ENCODE measurements at places on chromosomes 1 and 21.

DNA sequence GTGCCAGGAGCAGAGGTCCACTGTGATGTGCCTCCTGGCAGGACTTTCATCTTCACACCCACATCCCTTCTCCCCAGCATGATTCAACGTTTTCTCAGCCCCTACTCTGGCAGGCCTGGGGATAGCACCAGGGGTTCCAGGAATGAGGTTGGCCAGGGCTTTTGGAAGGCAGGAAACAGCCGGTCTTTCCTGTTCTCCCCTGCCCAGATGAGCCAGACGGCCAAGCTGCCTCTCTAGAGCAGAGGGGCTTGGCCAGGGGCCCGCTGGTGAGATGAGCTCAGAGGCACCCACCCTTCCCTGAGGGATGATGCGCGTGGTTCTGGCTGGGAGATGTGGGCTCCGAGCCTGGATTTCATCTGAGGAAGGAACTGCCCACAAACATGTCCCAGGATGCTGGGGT lies 4.3 kb upstream of the MFAP2 start:
- peak; percentile 74 for DNase-seq

DNA sequence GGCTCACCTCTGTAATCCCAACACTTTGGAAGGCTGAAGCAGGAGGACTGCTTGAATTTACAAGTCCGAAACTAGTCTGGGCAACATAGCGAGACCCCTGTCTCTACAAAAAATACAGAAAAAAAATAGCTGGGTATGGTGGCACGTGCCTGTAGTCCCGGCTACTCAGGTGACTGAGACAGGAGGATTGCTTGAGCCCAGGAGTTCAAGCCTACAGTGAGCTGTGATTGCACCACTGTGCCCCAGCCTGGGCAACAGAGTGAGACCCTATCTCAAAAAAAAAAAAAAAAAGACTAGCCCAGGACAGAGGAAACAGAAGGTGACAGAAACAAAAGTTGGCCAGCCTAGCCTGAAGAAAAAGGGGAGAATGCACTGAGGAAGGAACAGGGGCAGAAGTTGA lies 21.2 kb downstream of the ARMH1 start:
- no peak for DNase-seq

- DNase-seq, result no peak
Observed at GRCh38 chr1:117286562-117286961, 75.8 kb upstream of the VTCN1 start.

- no peak for DNase-seq
Observed at GRCh38 chr1:109137958-109138357, 24.0 kb downstream of the ELAPOR1 start.

DNA sequence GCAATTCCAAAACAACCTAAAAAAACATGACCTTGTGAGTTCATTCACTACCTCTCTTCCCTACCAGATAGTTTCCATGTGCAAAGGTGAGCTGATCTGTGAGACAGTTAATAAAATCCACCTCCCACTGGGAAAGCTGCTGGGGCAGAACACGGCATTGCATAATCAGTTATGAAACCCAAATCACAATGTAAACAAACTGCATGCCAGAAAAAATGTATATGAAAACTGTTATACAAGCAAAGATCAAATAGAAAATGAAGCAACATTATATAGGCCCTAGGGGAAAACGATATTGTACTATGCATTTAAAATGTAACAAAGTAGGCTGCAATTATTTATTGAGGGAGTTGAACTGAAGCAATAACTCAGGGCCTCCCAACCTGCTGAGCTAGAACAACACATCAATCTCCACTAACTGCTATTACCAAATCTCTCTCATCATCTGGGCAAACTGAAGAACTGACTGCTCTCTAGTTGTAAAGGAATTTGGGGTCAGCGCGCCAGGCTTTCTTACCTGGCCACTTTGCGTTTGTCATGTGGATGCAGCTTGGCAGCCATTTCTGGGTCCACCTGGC lies 31.0 kb downstream of the TRIT1 start:
- no peak for DNase-seq

DNA sequence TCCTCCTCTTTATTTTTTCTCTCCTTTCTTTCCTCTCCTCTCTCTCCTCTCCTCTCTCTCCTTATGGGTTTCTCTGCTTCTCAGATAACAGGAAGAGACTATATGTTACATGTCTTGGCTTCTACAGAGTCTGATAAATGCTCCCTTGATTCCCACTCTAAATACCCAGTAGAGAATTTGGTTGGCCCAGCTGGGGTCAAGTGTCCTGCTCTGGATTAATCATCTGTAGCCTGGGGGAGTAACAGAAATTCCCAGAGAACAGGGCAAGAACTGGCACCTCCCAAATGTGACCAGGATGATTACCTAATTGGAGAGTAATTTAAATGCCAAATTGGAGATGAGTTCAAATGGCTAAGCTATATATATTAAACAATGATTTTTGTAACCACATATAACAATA lies 146.1 kb upstream of the LMO4 start:
- DNase-seq, result no peak

DNA sequence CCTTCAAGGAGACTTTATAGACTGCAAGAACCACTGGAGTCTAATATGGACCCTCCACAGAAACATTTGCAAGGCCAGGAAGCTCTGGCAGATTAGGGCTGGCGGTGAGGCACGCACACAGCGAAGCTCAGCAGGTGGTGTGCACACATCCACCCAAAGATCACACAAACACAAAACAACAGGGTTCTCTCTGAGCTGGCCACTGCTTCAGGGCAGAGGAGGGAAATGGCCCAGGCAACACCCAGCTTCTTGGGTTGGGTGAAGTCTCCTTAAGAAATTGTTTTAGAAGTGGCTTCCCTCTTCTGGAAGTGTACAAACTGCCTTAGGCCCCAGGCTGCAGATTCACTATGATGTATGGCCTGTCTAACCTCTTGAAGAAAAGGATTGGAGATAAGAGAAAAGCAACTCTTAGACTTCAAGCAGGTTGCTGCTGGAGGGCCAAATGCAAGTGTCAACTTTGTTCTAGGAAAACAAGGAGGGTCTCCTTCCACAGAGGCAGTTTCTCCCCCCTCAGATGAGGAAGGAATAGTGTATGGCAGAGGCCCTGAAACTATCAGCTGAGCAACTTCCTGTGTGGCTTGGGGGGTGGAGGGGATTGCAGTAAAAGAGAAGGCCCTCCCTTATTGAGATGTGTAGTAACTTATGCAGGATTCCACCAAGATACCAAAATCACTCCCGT lies 2.0 kb downstream of the RCSD1 start:
- no peak for DNase-seq

DNA sequence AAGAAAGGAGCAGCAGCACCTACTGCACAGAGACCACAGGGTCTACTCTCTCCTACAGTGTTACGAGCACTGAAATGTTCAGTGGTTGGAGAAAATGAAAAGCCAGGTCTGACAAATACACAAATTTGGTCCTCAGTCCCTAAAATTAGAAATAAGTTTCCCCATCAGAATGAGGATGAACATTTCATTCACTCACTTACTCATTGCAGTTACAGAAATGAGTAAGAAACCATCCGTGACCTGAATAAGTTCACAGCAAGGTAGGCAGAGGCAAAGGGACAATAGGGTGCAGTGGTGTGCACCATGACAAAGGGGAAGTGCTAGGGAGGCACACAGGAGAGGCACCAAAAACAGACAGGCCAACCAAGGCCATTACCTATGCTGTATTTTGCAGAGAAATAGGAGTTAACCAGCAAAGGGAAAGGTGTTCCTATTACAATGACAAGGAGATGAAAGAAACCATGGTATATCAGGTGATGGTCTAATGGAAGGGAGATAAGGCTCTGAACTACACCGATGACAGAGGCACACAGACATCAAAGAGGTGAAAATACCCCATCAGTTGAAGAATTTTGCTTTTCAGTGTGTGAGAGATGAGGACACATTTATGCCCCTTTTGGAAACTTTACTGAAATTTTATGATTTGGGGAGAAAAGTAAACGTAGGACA lies 29.4 kb downstream of the VAV3 start:
- DNase-seq, result no peak

GRCh38 chr1:20259646-20260045 lies 31.0 kb upstream of the VWA5B1 start:
- DNase-seq, result no peak

DNA sequence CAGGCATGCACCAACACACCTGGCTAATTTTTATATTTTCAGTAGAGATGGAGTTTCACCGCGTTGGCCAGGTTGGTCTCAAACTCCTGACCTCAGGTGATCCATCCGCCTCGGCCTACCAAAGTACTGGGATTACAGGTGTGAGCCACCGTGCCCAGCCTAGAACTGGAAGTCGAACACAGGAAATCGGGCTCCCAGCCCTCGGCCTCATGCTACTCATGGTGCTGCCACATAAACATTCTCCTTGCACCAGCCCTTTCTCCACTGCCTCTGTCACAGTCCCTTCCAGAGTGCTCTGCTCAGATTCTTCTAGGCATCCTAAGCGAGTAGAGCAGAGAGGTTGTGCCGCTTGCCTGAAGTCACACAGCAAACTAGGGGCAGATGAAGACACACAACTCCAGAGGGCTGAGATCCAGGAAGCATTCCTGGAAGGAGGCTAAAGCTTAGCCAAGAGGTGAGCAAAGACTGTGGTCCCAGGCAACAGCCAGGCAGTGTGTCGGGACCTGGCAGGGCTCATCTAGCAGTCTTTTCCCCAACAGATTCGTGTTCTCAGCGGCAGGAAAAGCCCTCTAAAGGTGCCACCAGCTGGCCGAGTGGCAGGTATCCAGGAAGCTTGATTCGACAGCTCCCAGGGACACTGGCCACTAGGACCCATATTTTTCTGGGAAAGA lies 29.6 kb upstream of the NPPB start:
- DNase-seq, result no peak

GRCh38 chr1:198116469-198116868 lies 40.3 kb upstream of the NEK7 start:
- DNase-seq, result no peak

- DNase-seq, result no peak
Observed at GRCh38 chr1:199721001-199721400, 306.5 kb upstream of the NR5A2 start.

GRCh38 chr1:40140211-40140973 lies 20.8 kb upstream of the RLF start:
- DNase-seq, result no peak

DNA sequence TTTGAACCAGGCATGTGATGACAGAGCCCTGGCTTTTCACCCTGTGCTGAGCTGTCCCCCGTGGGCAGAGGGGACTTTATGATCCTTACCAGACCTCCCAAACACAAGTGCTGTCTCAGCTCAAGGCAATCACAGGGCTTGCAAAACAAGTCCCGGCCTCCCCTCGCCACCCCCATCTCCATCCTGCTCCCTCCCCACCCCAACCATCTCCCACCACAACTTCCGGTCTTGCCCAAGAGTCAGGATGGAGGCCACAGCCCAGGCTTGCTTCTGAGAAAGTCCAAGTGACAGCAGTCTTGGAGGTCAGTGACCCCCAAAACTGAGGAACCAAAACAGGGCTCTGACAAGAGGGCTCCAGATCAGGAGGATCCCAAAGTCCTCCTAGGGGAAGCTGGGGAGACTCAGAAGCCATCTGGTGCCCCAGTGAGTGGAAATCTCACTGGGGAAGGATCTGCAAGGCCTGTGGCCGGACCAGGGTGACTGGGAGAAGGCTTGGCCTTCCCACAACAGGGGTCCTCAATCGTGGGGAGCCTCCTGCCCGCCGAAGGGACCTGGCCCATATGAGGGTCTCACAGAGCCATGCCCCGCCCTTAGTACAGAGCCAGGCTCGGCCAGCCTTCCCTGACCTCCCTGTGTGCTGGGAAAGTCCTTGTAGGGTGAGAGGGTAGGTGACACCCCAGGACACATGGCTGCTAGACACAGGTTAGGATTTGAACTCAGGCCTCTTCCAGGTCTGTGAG lies 4.5 kb upstream of the SDC3 start:
- DNase-seq, result peak; percentile 47

DNA sequence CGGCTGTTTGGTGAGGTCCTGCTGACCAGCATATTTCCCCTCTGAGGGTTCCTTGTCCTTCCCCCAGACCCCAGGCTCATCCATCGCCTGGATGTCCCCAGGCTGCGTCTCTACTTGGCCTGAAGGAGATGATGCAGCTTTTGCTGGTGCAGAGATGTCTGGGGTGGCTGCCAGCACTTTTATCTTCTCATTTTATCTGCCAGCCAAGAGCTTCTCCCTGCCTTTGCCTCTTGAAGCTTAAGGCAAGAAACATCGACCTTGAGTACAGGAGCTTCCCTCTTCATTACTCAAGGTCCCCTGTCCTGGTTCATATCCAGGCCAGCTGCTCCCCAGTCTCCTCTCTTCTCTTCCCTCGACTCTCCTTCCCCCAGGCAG lies 9.2 kb upstream of the H6PD start:
- no peak for DNase-seq

- no peak for DNase-seq
Observed at GRCh38 chr1:9589144-9589718, 520 bp downstream of the TMEM201 start.

GRCh38 chr1:118773656-118774055 lies 214.5 kb downstream of the TBX15 start:
- DNase-seq, result no peak

GRCh38 chr1:57603696-57604095 lies 179.8 kb upstream of the DAB1 start:
- no peak for DNase-seq

- no peak for DNase-seq
Observed at GRCh38 chr1:212536586-212536985, 72.0 kb upstream of the ATF3 start.

DNA sequence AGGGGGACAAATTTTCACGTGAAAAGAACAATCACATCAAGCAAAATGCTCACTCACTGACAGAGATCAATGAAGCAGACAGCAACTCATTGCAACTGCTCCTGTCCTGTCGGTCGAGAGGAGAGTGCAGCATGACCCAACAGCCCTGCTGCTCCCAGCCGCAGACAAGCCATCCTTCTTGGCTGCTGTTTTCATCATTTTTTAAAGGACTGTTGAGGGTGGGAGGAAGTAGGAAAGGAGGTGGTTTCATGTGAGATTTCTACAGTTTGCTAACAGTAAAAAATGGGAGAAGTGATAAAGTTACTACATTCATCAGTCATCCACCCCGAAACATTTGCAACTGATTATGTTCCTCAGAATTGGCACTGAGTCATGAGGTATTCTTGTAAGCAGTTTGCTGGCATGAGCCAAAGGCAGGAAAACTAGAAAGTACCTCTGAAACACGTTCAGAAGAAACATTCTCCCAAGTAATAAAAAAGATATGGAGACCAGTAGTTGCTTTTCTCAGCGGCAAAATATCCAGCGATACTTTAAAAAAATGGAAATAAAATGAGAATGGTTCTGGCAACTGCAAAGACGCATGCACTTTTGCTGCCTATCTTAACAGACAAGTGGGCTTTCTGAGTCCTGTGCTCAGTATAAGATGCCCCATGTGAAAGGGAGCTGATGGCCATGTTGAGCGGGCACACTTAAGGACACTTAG lies 72.0 kb upstream of the CLDN14 start:
- no peak for DNase-seq

GRCh38 chr1:75812065-75812464 lies 15.4 kb downstream of the MSH4 start:
- DNase-seq, result no peak

DNA sequence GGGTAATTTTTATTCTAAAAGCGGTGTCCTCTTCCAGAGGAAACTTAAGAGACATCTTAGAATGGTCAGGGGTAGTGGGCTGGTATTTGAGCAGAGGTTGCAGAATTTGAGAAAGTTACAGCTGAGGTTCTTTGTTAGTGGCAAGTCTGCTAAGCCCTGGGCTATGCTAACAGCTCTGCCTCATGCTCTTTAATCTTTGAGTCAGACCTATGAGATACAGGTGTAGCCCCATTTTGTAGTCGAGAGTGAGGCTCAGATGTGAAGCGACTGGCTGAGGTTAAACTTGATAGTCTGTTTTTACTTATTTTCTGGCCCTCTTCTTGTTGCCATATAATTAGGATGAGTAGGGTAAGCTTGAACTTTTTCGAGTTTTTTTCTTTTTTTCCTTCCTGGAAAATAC lies 4.7 kb downstream of the HMGN2 start:
- no peak for DNase-seq

GRCh38 chr1:85617633-85618100 lies 37.1 kb downstream of the CCN1 start:
- no peak for DNase-seq

- peak; percentile 46 for DNase-seq
Observed at GRCh38 chr1:16727190-16728111, 12.9 kb upstream of the RNU1-4 start.

Data from right forelimb (tissue), 1 donor.